ENCODE measurements at places on chromosomes 7 and 10. TPM values are rescaled to one million over a fixed set of nuclear protein-coding genes. Genes with fewer than 3 reads are reported as not detected.

The BAMBI gene
- total RNA-seq = 38.3 TPM

- no peak for DNase-seq
These were observed 3.7 kb downstream of the SLC16A9 start for GRCh38 chr10:59705931-59706330.

DNA sequence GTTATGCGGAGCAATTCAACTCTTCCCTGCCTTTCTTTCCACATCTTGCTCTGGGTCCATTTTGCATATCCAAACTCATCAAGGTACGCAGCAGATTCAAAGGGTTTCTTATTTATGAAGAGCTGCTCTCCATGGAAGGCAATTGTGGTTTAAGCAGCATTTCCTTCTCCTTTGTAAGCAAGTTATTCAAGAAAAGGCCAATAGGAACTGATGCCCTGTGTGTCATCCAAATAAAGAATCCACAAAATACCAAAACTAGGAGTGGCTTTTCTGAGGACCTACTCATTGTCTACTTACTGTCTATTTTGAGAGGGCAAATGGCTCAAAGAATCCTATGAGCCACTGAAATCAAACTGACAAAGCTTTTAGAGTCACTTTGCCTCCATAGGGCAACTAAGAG is 253.1 kb downstream of the PTEN start:
- DNase-seq = no peak

DNA sequence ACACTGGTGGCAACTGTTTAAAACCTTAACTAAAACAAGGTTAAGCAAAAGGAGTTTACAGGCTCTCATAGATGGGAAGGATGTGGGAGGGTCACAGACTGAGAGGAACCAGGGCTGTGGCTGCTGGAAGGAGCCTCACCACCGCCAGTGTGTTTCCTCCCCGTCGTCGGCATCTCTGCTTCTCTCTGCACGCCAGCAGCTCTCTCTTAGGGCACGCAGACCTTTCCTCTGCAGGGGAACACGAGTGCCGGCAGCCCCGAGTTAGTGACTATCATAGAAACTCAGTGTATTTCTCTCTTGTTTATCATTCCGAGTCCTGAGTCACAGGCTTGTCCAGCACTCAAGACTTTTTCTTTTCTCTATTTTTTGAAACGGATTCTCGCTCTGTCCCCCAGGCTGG is 8.1 kb upstream of the SH2D4B start:
- no peak for DNase-seq

DNA sequence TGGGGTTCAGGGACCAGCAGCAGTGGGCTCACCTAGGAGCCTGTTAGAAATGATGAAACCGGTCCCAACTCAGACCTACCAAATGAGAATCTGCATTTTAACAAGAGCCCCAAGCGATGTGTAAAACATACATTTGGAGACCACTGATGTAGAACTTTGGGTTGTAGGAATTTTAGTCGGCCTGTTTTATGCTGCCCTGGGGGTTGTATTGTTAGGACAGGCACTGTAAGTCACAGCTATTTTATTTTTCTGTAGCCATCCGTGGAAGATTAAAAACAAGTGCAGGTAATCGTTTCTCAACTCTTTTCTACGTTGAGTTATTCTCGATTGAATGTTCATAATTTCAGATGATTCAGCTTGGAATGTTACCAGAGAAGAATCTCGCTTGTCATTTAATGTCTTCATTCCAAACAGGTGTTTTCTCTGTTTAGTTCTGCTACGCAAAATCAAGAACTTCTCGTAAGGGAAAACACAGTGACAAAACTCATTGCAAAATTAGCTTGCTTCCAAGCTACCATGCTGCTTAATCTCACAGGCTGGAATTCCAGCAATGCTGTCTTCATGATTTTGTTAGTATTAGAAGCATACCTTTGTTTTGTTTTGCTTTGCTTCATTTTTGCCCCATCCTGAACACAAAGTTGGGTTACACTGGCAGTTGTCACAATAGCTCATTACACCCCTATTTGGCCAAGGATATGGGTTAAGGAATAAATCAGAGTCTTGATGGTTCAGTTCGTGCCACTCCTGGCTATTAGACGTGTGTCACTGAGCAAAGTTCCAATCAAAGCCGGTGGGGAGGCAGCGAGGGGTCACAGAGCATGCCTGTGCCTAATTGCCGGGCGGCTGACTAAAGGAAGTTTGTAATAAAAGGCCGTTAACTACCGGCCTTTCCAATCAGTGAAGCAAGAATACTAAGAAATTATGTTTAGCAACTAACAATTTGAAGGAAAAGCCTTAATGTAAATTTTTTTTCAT is 676.9 kb downstream of the GATA3 start:
- no peak for DNase-seq

All from MG63 (cell line).